Fibroblast of villous mesenchyme (primary cell): ENCODE measurements at places on chromosomes 11 and 22. TPM values are rescaled to one million over a fixed set of nuclear protein-coding genes. Genes with fewer than 3 reads are reported as not detected.

Gene OR4A16
- total RNA-seq, result not detected in 2 replicates

GRCh38 chr11:78200061-78200460 lies 11.3 kb downstream of the USP35 start:
- no peak for DNase-seq

- no peak for DNase-seq
Observed at GRCh38 chr11:8008212-8008611, 21.1 kb downstream of the EIF3F start.

DNA sequence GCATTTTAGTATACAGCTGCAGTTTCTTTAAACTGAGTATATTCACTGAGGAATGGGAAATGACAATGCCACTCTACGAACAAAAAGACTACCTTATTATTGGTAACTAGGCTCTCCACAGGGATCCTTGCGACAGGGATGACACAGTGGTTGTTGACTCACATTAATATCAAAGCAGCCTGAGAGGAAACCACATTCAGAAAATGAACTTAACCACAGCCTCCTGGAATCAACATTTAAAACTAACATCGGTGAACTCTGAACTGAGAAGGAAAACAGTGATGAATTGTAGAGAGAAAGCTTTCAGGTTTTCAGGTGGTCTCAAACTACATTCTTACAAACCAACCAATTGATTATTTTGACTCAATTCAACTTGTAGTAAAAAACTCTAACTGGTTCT lies 90.3 kb upstream of the MTMR2 start:
- peak; percentile 71 for DNase-seq

GRCh38 chr22:27107824-27108223 lies 450.4 kb downstream of the MIAT start:
- peak; percentile 93 for DNase-seq

- DNase-seq, result no peak
Observed at GRCh38 chr11:121347094-121347493, 54.5 kb downstream of the SC5D start.
